Immature natural killer cell (primary cell): ENCODE measurements at places on chromosomes 2 and 18.

GRCh38 chr2:8416001-8416571, 265.8 kb upstream of the ID2 start:
- H3K36me3 ChIP-seq, result no peaks in the 10 kb centered on the region
- no peaks in the 10 kb centered on the region for H3K27me3 ChIP-seq
- peaks cover 59% of the 10 kb centered on the region for H3K4me1 ChIP-seq
- H3K4me3 ChIP-seq, result no peak overlapping the region
- H3K27ac ChIP-seq, result peak overlapping the region; percentile 49

GRCh38 chr2:14313341-14313740, 319.2 kb upstream of the LRATD1 start:
- H3K4me1 ChIP-seq, result no peaks in the 10 kb centered on the region
- H3K27me3 ChIP-seq, result peaks cover 3% of the 10 kb centered on the region
- H3K4me3 ChIP-seq, result no peak overlapping the region
- peaks cover 4% of the 10 kb centered on the region for H3K36me3 ChIP-seq

- H3K27me3 ChIP-seq, result no peaks in the 10 kb centered on the region
- no peak overlapping the region for H3K4me3 ChIP-seq
- DNase-seq, result no peak
- peaks cover 17% of the 10 kb centered on the region for H3K4me1 ChIP-seq
- H3K27ac ChIP-seq, result no peak overlapping the region
Observed at GRCh38 chr2:179983250-179983932, 23.7 kb downstream of the CWC22 start.

- H3K27ac ChIP-seq, result no peak overlapping the region
- DNase-seq, result no peak
- no peaks in the 10 kb centered on the region for H3K36me3 ChIP-seq
- H3K27me3 ChIP-seq, result peaks cover 4% of the 10 kb centered on the region
- H3K4me1 ChIP-seq, result no peaks in the 10 kb centered on the region
Observed at GRCh38 chr2:15916336-15916735, 24.0 kb upstream of the MYCN start.

DNA sequence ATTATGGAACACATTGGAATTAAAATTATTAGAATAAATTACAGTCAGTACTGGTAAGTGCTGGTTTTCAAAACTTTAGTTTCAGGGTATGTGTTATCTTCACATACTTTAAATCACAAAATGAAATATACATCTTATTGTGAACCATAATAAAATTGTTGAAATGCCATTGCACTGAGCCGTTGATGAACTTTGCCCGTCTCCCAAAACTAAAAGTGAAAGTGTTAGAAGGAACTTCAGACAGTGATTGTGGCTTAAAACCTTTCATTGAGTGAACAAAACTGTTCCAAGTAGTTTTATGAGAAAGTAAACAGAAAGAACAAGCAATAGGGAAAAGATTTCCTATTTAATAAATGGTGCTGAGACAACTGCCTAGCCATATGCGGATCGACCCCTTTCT, 811.6 kb downstream of the PLCL1 start:
- H3K27me3 ChIP-seq, result peaks cover 2% of the 10 kb centered on the region
- DNase-seq, result no peak
- no peaks in the 10 kb centered on the region for H3K4me1 ChIP-seq
- H3K4me3 ChIP-seq, result no peak overlapping the region
- no peaks in the 10 kb centered on the region for H3K36me3 ChIP-seq

GRCh38 chr2:20669562-20670314, 2.8 kb downstream of the GDF7 start:
- no peak for DNase-seq
- H3K27me3 ChIP-seq, result peaks cover 31% of the 10 kb centered on the region
- H3K27ac ChIP-seq, result no peak overlapping the region
- peaks cover 11% of the 10 kb centered on the region for H3K4me1 ChIP-seq
- H3K4me3 ChIP-seq, result no peak overlapping the region
- H3K36me3 ChIP-seq, result no peaks in the 10 kb centered on the region

DNA sequence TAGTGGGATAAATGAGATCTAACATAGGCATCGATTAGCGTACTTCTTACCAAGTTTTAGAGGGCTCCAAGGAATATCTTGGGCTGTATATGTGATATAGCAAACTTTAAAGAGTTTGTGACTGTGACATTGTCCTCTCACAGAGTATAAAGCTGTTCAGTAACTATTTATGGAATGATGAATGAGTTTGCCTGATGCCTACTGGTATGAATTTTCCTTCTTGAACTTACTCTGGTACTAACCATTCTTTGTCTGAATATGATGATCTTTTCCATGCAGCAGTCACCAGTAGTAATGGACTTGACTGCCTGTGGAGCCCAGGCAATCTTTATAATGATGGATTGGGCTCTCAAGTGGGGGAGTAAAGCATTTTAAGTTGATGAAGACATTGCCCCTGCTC, 120.5 kb downstream of the PARD3B start:
- DNase-seq, result no peak
- H3K27ac ChIP-seq, result no peak overlapping the region
- no peaks in the 10 kb centered on the region for H3K4me1 ChIP-seq
- no peaks in the 10 kb centered on the region for H3K36me3 ChIP-seq
- H3K4me3 ChIP-seq, result no peak overlapping the region
- H3K27me3 ChIP-seq, result no peaks in the 10 kb centered on the region

GRCh38 chr2:138948070-138948539, 167.9 kb upstream of the NXPH2 start:
- no peaks in the 10 kb centered on the region for H3K27me3 ChIP-seq
- H3K4me3 ChIP-seq, result no peak overlapping the region
- H3K36me3 ChIP-seq, result no peaks in the 10 kb centered on the region
- no peak overlapping the region for H3K27ac ChIP-seq
- no peak for DNase-seq

DNA sequence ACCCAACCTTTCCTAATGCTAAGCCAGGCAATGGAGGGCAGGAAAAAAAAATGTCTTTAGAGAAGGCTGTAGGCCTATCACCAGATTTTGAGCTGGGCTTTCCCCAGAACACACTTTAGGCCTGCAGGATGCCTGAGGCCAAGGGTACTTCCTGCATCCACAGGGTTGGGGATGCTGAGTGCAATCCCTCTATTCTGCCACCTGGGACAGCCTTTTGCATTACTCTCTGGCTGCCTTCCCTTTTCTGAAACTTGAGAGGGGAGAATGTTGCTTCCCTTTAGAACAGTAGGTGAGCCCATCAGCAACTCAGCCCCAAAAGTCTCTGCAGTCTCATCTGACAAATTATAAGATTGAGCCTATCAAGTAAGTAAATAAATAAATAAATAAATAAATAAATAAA, 195.2 kb downstream of the SLC8A1 start:
- H3K4me1 ChIP-seq, result no peaks in the 10 kb centered on the region
- H3K4me3 ChIP-seq, result no peak overlapping the region
- no peaks in the 10 kb centered on the region for H3K36me3 ChIP-seq

- peaks cover 3% of the 10 kb centered on the region for H3K27me3 ChIP-seq
- H3K27ac ChIP-seq, result no peak overlapping the region
- no peak for DNase-seq
- no peak overlapping the region for H3K4me3 ChIP-seq
Observed at GRCh38 chr2:187878112-187878511, 323.9 kb upstream of the TFPI start.

DNA sequence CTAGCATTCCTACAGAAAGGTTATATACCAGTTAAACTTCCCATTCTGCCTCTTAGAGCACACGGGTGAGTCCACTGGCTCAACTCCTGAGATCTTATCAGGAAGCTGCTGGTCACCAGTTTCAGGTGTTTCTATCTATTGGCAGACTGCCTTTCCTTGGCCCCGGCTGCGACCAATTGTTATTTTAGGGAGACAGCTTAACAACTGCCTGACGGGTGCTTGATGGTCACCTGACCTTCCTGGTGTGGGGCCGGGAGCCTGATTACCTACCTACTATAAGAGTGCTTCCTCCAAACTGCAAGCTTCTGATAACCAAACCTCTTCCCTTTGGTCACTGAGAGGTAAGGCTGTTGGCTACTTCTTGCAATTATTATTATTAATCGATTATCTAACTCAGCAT, 122.1 kb upstream of the XIRP2 start:
- peaks cover 3% of the 10 kb centered on the region for H3K27me3 ChIP-seq
- peaks cover 4% of the 10 kb centered on the region for H3K36me3 ChIP-seq
- no peaks in the 10 kb centered on the region for H3K4me1 ChIP-seq
- H3K27ac ChIP-seq, result no peak overlapping the region
- DNase-seq, result no peak
- H3K4me3 ChIP-seq, result no peak overlapping the region

DNA sequence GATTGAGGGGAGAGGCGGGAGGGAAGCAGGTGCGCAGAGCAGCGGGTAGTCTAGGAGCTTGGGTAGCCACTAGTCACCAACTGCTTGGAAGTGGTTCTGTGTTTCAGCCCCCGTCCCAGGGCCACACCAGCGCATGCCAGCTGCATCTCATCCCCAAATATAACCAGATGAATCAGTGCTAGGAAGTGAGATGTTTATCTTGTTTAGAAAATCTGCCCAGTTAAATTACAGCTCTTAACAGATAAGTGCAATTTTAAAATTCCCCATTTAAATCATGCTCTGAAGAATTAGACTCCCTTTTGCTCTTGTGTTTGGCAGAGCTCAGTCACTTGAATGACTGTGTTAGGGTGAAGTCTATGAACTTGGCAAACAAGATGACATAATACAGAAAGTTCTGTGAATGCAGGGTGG, 193.8 kb downstream of the SEPTIN10 start:
- H3K4me3 ChIP-seq, result no peak overlapping the region
- no peak overlapping the region for H3K27ac ChIP-seq
- H3K36me3 ChIP-seq, result no peaks in the 10 kb centered on the region
- no peak for DNase-seq

GRCh38 chr2:1798115-1798784, 53.9 kb upstream of the PXDN start:
- H3K36me3 ChIP-seq, result no peaks in the 10 kb centered on the region
- H3K4me1 ChIP-seq, result peaks cover 9% of the 10 kb centered on the region
- H3K27me3 ChIP-seq, result no peaks in the 10 kb centered on the region
- no peak overlapping the region for H3K27ac ChIP-seq
- H3K4me3 ChIP-seq, result peak overlapping the region; percentile 67

DNA sequence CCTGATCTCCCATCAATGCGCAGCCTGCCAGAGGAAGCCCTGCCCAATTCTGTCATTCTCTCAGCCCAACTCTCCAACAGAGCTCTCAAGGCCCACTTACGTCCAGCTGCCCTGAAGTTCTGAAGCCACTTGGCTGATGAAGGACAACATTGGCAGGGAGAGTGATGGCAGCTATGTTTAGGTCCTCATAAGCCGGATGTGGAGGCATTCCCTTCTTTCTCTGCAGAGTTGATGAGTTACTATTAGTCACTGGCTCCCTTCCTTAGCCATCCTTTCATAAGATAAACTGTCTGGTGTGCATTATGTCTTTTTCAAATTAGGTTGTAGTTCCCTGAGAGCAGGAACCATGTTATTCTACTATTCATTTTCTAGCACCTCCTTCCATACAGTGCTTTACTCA, 22.5 kb upstream of the TACR1 start:
- no peak overlapping the region for H3K4me3 ChIP-seq
- no peak for DNase-seq
- H3K4me1 ChIP-seq, result no peaks in the 10 kb centered on the region
- no peaks in the 10 kb centered on the region for H3K36me3 ChIP-seq

- H3K27me3 ChIP-seq, result peaks cover 2% of the 10 kb centered on the region
- peak overlapping the region; percentile 50 for H3K4me3 ChIP-seq
- peaks cover 100% of the 10 kb centered on the region for H3K4me1 ChIP-seq
- DNase-seq, result no peak
Observed at GRCh38 chr2:98483257-98483861, 38.7 kb downstream of the INPP4A start.

- H3K36me3 ChIP-seq, result no peaks in the 10 kb centered on the region
- H3K4me1 ChIP-seq, result no peaks in the 10 kb centered on the region
- no peak overlapping the region for H3K4me3 ChIP-seq
- H3K27ac ChIP-seq, result no peak overlapping the region
- no peaks in the 10 kb centered on the region for H3K27me3 ChIP-seq
Observed at GRCh38 chr2:215626063-215626462, 190.2 kb upstream of the FN1 start.

DNA sequence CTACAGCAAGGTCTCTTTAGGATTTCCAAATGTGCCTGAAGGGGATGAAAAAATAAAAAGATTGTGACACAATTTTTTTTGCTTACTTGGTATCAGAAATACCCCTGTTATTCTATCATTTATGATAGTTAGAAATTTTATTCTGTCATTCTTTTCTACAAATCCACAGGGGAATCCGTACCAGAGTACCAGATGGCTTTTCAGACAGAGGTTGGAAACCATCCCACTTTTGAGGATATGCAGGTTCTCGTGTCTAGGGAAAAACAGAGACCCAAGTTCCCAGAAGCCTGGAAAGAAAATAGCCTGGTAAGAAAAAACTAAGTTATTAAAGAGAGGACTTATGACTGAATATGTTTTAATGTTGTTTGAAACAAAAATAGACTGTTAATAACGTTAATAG, 92.6 kb upstream of the FAM117B start:
- H3K36me3 ChIP-seq, result peaks cover 4% of the 10 kb centered on the region
- H3K27ac ChIP-seq, result no peak overlapping the region
- no peak overlapping the region for H3K4me3 ChIP-seq
- no peaks in the 10 kb centered on the region for H3K4me1 ChIP-seq
- H3K27me3 ChIP-seq, result no peaks in the 10 kb centered on the region

DNA sequence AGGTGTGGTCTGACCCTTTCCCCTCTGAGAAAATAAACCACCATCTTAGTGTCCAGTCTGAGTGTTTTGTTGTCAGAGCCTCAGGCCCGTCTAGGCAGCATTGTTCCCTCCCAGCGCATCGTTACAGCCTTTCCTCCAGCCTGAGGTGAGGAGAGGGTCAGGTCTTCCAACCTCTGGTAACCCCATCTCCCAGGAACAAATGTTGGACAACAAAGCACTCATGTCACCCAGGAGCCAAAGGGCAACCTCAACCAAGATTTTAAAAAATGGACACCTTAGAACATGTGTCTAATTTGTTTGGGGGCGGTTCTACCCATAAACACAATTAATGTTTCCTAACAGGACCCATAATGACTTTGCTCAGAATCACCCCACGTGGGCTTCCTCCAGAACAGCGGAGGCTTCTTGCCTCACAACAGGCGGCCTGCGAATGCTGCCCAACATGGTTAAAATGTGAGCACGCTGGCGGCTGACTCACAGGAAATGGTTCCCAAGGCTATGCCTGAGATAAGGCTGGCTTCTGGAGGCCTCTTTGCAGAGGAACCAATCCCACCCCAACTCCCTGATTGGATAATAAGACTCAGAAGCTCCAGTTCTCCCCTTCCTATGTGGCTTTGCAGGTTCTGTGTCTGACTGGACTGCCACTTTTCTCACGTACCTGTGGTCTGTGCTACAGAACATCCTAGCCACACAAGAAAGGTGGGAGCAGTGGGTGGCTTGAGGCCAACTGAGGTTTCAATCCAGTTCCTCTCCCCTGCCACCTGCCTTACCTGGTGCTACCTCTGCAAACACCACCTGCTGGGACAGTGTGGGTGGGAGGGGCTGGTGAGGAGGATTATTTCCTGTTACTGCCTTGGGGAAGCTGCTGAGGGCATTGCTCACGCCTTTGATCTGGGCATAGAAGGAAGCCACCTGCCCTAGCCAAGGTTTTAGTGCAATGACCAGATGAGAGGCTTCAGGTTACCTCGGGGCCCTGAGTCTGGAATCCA, 108.8 kb downstream of the B3GNT2 start:
- peaks cover 4% of the 10 kb centered on the region for H3K27me3 ChIP-seq
- peak overlapping the region; percentile 76 for H3K4me3 ChIP-seq
- H3K4me1 ChIP-seq, result peaks cover 86% of the 10 kb centered on the region
- DNase-seq, result peak; percentile 46
- H3K27ac ChIP-seq, result peak overlapping the region; percentile 89

- H3K27me3 ChIP-seq, result no peaks in the 10 kb centered on the region
- H3K27ac ChIP-seq, result no peak overlapping the region
- no peak for DNase-seq
Observed at GRCh38 chr18:21557607-21558253, 42.8 kb downstream of the ESCO1 start.
